ENCODE measurements at places on chromosomes 13 and 19.
A peak's percentile ranks its signal among the peaks of the same experiment; 100 is the strongest.

DNA sequence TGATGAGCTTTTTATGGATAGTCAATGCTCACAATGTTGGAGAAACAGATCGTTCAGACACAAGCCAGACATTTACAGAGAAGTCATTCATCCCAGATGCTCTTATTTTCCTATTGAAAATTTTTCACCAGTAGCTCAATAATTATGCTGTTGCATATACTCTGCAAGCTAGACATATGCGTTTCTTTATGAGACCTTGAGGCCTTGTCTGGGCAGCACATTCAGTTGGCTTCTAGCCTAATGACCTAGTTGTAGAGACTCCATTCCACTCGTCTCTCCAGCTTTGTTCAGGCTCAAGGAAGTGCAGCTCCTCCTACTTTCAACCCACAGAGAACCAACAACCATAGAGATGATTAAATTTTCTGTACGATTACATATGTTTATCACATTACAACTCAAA is 237.7 kb downstream of the MZT1 start:
- DNase-seq = no peak

GRCh38 chr13:32202268-32202667 is 112.9 kb downstream of the ZAR1L start:
- DNase-seq = no peak

DNA sequence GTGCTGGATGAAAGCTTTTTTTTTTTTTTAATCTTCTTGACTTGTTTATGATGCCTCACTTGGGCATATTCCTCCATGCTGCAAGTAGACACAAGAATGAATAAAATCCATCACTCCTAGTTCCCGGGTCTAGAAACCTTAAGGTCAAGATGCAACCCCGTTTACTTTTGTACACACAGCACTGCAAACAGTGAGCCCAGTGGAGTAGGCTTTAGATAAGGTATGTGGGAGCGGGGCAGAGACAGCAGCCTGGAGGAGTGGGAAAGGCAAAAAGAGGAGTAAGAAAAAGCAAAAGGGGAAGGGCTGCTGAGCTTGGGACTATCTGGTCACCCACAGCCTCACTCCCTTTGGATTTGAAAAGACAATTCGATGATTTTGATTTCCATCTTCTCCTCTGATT is 429.8 kb upstream of the ARGLU1 start:
- DNase-seq = no peak

DNA sequence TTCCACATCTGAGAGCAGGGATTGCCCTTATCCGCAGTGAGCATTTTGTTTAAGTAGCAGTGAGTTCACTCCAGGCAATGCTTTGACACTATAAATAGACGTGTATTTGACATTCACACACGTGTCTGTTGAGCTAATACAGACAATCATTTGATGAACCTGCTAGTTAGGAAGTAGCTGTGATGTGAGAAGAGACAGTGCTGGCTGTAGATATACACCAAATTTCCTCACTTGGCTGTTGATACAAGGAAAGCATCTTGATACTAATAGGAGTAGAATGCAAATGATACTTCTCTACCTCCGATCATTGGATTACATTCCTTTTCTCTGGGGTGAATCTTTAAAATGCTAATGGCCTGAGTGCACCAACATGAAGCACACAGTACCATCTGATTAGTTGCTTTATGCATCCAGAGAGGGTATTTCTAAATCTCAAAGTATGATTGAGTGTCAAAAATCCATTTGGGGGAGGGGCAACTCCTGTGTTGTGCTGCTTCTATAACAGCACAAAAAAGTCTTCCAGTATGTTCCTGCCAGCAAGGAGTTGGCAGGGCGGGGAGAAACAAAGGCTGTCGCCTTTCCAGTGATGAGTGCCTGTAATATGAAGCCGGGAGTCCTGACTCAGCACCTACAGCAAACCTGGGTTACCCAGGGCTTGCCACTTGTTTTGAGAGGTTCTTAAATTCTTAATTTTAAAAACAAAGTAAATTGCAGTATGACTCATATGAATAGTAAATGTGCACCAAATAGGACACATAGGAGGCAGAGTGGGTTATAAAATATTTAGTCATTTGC is 7.0 kb downstream of the CUL4A start:
- DNase-seq = no peak

- no peak for DNase-seq
Measured at GRCh38 chr13:100428986-100429385, 159.6 kb downstream of the GGACT start.

DNA sequence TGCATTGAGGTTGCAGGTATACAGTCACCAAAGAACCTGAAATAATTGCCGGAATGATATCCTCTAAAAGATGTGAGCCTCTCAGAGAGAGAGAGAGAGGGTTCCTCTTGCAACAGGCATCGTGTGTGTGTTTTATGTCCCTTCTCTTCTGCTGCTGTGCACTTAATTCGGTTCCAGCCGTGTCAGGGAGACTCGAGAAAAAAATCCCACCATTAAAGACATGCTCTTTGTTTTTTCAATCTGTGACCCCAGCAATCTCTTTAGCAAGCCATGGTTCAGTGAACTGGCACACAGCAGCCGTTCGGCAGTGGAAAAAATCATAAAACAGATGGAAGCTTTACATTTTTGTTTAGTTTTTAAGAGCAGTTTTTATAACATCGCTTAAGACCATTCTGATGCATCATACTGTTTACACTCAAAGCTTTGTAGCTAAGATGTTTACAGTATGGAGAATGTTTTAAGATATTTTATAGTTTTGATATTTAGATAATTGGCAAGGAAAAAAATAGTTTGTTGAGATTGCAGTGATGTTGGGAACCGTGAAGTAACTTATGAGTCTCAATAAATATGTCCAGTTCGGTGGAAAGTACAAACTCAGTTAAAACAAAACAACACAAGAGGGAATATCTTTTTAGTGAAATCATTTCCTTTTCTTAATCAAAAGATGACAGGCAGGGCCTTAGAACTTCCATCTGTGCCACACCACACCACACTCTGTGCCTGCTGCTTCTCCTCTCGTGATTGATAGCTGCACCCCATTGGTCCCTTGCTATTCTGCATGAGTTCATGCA is 31.2 kb upstream of the ZNF536 start:
- DNase-seq = no peak

DNA sequence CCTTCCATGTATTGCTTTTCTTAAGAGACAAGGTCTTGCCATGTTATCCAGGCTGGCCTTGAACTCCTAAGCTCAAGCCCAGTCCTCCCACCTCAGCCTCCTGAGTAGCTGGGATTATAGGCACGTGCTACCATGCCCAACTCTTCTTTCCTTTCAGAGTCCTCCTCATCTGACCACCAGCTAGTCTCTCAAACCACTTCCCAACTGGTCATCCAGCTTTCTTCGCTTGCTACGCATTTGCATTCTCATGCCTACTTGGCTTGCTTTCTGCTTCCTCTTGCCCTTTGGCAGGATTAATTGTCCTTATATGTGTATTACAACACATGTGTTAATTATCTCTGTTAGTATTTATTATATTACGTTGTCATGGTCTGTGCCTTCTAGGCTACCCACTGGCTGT is 6.3 kb downstream of the GPR18 start:
- no peak for DNase-seq

- no peak for DNase-seq
Measured at GRCh38 chr13:36919171-36919832, 736 bp downstream of the SMAD9 start.

GRCh38 chr13:113407103-113407530 is 43.2 kb upstream of the GRTP1 start:
- peak; percentile 54 for DNase-seq

DNA sequence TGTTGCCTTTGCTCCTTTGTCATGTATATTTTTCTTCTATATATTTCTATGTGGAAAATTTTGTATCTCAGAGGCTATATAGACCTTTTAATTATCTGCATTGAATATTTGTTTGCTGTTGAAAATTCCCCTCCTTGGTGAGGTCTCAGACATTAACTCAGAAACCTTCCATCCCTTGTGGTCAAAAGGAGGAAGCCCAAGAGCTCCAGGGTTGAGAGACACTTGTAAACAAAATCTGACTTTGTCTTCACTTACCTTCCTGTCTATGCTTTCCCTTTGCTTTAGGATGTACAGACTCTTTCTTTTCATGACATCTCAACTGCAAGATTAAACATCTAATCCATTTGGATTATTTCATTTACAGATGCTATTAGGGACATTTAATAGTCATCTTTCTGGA is 157.5 kb downstream of the PCDH20 start:
- no peak for DNase-seq

GRCh38 chr13:92843549-92843948 is 383.1 kb upstream of the GPC6 start:
- DNase-seq = no peak

Data from activated effector memory CD4-positive, alpha-beta T cell treated with anti-CD3 and anti-CD28 coated beads, Interleukin-2, amount 50 U/mL, for 16 hours (primary cell).